Fibroblast of skin of left quadriceps (primary cell): ENCODE measurements at places on chromosomes 3 and 15.

GRCh38 chr15:62966294-62967078 lies 76.1 kb upstream of the TPM1 start:
- DNase-seq, result no peak

DNA sequence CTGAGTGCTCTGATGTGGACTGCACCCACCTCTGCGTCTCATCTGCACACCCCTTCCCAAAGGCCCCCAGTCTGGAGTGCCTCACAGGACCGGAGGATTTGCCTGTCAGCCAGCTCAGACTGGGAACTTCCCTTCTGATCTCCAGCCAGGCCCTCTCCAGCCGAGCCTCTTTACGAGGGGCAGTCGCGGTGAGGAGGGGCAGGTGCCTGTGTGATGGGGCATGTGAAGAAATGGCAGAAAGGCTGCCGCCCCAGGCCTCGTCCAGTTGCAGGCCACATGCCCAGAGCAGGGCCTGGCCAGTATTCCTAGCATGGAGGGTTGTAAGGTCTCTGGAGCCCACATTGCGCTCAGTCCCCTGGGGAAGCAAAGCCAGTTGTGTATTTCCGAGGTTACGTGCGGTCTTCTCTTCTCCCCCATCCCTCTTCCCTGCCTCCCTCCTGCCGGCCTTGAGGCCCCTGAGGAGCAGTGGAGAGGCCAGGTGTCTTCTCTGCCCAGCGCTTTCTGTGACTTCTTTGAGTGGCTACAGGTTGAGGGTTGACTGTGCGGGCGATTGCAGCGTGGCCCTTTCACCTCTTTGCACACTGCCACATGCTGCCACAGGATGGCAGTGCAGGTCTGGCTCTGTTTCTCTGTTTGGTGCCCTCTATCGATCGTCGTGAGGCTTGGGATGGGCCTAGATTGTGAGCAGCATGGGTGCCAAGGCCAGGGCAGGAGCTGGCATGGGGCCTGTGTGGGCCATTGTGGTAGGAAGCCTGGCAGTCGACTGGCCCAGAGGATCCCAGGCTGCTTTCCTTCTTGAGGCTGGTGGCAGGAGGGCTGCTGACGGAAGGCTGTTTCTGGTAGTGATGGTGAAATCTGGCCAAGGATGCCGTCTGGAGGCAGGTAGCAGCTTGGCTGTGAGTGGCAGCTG lies 5.3 kb downstream of the CLK3 start:
- no peak for DNase-seq

DNA sequence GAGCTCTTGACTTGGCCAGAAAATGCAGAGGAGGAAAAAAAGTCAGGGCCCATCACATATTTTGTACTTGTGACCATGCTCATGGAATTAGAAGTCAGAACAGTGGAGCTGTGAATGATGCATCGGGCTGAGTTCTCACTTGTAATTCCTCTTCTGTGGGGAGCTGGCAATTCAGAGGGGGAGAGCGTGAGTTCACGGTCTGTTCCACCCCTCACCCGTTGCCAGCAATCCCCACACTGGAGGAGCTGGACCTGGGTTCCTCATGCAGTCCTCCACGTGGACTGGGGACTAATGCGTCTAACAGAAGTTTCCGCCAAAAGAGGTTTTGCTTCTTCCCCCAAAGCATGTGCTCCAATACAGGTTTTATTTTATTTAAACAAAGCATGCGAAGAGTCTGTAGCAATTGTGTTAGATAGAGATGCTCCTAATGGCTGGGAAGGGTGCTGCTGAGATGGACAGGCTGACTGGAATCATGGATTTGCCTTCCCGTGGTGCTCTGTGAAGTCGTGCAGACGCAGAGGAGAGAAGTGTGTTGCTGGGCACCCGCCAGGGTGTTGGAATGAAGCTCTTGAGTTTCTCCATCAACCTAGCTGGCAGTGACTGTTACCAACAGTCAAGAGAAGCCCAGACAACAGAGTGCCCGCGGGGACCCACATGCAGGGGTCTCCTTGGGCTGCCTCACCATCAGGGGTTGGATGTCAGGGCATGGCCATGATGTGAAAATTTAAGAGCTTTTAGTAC lies 77.4 kb upstream of the PCSK6 start:
- no peak for DNase-seq

GRCh38 chr3:33790091-33790490 lies 8.3 kb upstream of the PDCD6IP start:
- no peak for DNase-seq

GRCh38 chr3:125959317-125960065 lies 9.5 kb upstream of the ROPN1B start:
- no peak for DNase-seq

- no peak for DNase-seq
Observed at GRCh38 chr3:155096303-155097008, 16.3 kb downstream of the MME start.

DNA sequence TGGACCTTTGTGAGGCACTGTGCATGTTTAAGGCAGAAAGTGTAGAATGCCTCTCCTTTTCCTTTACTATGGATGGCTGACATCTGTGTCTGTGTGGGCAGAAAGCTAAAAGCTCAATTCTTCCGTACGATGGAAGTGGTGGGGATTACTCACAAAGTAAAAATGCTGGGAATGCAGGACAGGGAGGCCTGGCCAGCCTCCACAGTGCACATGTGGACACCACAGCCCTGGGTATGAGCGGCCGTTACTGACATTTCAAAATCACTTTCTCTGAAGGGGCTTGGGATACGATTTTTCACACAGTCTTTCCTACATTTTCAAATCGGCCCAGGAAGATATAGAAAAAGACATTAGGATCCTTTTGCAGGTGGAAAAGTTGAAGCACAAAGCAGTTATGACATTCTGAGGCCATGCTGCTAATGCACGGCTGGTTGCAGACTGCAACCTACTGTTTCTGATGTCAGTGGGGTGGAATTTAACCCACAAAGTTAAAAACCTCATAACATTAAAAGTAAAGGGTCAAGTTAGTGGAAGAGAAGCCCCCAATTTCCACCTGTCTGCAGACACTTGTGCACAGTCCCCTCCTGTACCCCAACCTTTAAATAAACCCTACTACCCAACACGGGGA lies 27.9 kb downstream of the EHD4 start:
- DNase-seq, result peak; percentile 92
